ENCODE measurements at places on chromosomes 11 and 22.

- DNase-seq: peak; percentile 91
These were observed 126.5 kb downstream of the RASSF10 start for GRCh38 chr11:13135385-13136271.

DNA sequence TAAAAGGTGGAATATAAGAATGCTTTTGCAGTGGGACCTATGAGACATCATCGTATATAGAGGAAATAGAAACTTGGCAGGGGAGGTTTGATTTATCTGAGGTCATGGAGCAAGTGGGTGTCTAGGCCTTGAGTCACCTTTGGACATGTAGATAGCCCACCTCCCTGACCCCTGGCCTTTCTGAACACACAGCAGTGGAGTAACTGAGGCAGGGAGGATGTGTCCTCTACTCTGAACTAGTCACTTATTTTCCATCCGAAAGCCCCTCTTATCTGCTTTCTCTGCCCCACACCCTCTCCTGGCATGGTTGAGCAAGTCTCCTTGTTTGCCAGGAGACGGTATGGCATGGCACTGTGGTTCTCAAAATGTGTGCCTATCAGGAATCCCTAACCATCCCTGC is 7.9 kb downstream of the CD82 start:
- DNase-seq: no peak

DNA sequence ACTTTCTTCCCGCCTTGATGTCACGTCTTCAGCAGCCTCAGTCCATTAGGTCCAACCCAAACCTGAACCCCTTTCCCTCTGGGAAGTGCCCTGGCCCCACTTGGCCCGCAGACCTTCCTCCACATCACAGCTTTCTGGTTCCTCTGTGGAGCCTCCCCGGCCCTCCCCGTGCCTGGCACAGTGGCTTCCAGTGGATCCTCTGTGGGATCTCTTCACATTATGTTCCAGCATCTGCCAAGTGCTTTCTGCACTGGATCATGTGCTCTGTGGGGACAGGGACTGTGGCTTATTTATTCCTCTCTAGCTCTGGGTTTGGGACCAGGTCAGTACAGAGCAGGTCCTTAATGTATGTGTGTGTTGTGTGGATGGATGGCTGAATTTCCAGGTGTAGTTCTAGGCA is 30.9 kb downstream of the POLR3H start:
- no peak for DNase-seq

- DNase-seq: no peak
These were observed 84.6 kb upstream of the NAV2 start for GRCh38 chr11:19628018-19628417.

GRCh38 chr11:128964463-128964930 is 21.8 kb upstream of the TP53AIP1 start:
- DNase-seq: no peak

GRCh38 chr11:10622957-10623791 is 54.7 kb upstream of the LYVE1 start:
- DNase-seq: no peak

DNA sequence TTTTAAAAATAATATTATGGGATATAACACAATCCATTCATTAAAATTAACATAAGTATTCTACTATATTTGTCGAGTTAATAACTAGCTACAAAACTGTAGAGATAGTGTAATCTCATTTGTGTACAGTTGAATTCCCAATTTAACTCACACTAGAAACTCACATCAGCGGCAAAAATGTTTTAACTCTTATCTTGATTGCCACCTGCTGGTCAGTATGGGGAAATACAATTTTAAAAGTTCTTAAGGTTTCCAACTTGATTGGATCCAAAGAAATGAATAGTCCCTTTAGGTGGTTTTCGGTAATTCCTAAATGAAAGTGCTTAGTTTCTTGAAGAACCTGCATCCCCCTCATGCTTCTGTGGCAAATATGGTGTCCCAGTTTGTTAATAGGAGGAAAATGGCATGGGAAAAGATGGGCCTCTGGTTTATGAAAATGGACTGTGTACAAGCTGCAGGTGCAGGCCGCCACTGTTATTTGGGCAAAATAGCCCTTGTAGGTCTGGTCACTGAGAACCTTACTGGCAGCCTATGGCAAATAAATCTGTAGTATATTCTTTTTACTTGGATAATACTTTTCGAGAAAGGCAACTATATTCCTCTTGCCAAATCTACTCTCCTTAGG is 33.7 kb upstream of the SLC17A6 start:
- peak; percentile 52 for DNase-seq

GRCh38 chr11:34513682-34514449 is at the start of gene ELF5:
ELF5 (minus strand) TSS chr11:34513794; CDS start chr11:34505749, 8,045 bp downstream.
- no peak for DNase-seq

DNA sequence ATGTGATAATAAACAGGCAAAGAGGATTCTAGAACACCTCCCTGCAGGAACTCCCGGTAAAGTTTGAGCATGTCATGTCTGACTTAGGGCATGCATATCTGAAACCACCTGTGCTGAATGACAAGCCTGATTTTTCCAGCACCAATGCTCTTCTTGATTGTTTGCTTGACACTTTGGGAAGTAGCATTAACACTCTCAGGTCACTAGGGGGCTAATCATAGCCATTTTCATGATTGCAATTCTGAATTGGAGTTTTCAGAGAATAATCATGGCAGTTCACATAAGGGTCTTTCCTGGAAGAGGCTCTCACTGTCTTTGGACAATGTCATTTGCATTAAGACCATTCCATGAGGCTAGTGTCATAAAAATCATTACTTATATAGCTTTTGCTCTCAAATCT is 234.4 kb upstream of the MTNR1B start:
- no peak for DNase-seq

All from spinal cord (tissue), 10 donors.